Fibroblast of skin of scalp (primary cell): ENCODE measurements at places on chromosomes 7 and 10.

- DNase-seq, result no peak
Observed at GRCh38 chr10:115093776-115094408, 727 bp downstream of the ATRNL1 start.

DNA sequence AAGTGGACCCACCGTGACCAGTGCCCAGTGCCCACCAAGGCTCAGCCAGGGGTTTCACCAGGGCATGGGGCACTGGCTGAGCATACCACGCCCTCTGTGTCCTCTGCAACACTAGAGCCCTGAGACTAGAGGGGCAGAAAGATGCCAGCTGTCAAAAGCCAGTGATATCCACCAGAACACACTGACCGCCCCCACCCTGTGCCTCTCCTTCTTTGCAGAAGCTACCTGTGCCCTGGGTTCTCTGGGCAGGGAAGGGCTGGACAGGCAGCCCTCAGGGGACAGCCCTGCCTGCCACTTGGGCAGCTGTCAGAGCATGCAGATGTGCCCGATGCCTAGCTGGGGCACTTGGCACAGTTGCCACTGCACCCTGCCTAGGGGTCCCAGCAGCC lies 494 bp downstream of the VSIR start:
- no peak for DNase-seq

- DNase-seq, result no peak
Observed at GRCh38 chr10:13704964-13705363, 118.2 kb downstream of the PRPF18 start.

DNA sequence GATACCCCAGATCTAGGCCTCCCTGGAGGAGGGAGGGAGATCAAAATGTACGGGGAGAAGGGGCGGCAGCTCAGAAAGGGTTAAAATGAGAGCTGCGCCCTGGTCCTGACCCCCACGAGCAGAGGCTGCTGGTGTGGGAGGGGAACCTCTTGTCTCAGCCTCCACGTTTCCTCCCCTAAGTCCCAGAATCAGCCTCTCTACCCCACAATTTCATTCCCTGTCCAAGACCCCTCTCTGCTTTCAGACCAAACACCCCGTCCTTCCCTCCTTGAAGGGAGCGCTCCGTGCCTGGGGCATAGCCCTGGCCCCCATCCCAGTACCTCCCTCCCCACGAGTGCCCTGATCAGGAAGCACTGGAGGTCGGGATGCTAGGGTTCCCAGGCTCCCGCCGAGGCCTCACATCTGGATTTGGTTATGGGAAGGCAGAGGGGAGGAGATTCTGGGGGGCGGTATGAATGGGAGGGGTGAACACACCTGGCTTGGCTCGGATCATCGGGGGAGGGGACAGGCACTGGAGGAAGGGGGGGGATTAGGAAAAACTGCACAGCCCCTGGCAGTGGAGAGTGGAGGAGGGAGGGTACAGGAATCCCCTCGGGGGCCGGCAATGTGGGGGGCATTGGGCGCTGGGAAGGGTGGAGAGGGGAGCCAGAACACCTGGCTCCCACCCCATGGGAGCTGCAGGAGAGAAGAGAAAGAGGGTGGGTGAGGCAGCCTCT lies 2.7 kb downstream of the EPHB4 start:
- no peak for DNase-seq

- no peak for DNase-seq
Observed at GRCh38 chr10:101525848-101526247, 62.2 kb downstream of the POLL start.

DNA sequence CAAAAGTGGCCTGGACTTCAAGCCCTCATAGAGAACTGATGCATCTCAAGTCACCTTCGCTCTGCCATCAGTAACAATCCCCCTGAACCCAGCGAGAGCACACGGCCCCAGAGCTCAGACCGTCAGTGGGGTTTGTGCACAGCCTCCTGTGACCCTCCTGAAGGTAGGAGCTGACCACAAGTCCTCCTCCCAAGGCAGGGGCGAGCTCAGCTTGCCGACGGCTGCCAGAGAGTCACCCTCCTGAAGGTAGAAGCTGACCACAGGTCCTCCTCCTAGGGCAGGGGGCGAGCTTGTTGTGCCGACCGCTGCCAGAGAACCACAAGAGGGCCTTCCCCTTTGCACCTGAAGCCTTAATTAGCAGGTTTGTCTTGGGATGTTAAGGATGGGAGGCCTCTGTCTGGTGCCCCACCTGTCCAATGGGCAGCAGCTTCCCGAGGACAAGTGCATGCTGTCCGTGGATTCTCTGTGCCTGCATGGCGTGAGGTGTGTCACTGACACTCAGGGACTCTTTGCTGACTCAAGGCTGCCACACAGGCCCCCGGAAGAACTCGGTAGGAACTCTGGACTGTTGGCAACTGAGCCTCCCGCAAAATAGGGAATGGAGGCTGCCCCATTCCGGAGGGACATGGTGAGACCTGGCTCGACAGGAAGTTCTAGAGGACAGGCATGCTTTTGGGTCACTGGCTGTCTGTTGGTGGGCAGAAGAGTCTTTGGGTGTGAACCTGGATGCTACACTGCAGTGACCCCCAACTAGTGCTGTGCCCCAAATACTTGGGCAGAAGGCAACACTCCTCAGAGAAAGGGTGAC lies 487.4 kb downstream of the DNAJB6 start:
- no peak for DNase-seq

DNA sequence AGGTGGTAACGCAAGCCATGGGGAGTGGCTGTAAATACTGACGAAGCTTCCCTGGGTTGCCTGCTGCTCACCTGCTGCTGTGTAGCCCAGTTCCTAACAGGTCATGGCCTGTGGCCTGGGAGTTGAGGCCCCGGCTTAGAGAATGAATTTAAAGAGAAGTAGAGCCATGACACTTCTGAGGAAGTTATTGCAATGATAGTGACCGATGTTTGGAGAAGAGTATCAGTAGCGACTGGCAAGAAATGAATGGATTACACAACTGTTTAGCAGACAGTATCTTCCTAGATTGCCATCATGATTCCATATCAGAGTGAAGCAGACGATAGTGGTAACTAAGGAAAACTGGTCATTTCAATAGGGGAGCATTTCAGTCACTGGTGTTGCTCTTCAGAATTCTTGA lies 249.6 kb downstream of the PLXDC2 start:
- DNase-seq, result no peak

GRCh38 chr10:86345296-86345858 lies 21.2 kb downstream of the GRID1 start:
- no peak for DNase-seq

GRCh38 chr7:156094350-156095146 lies 282.3 kb upstream of the SHH start:
- DNase-seq, result no peak

DNA sequence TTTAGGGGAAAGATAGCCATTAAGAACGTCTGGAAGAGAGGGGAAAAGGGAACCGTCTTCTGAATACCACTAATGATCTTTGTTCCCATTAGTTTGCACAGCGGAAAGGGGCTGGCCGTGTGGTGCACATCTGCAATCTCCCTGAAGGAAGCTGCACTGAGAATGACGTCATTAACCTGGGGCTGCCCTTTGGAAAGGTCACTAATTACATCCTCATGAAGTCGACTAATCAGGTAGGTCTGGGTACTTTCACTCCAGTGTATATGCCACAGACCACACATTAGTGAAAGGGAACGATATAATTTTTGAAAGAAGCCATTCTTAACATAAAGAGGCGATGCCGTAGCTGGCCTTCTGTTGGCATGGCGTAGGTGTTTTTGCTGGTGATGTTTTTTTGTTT lies 74.3 kb upstream of the PDCD4 start:
- DNase-seq, result no peak

GRCh38 chr7:88073626-88074025 lies 139.6 kb downstream of the ADAM22 start:
- DNase-seq, result no peak

GRCh38 chr7:68873616-68874015 lies 724.7 kb upstream of the AUTS2 start:
- DNase-seq, result no peak

- no peak for DNase-seq
Observed at GRCh38 chr7:37310327-37311080, 138.2 kb downstream of the ELMO1 start.
